HFFc6 (cell line): ENCODE measurements at places on chromosomes 2 and 18. TPM values are rescaled to one million over a fixed set of nuclear protein-coding genes. Genes with fewer than 3 reads are reported as not detected.

DNA sequence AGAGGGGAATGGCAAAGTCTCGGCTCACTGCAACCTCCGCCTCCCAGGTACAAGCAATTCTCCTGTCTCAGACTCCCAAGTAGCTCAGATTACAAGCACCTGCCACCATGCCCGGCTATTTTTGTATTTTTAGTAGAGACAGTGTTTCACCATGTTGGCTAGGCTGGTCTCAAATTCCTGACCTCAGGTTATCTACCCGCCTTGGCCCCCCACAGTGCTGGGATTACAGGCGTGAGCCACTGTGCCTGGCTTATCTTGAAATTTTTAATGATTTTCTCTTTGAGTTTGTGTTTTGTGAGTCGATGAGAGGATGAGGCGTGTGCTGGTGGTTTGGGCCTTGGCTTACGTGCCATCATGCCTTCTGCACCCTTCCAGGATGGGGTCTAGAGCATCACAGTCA lies 101.3 kb upstream of the ST3GAL5 start:
- peaks cover 19% of the 10 kb centered on the region for H3K4me1 ChIP-seq
- H3K36me3 ChIP-seq, result no peaks in the 10 kb centered on the region
- DNase-seq, result no peak
- peaks cover 2% of the 10 kb centered on the region; the same call in 1 of the 2 replicates for H3K27me3 ChIP-seq
- H3K4me3 ChIP-seq, result no peak overlapping the region

DNA sequence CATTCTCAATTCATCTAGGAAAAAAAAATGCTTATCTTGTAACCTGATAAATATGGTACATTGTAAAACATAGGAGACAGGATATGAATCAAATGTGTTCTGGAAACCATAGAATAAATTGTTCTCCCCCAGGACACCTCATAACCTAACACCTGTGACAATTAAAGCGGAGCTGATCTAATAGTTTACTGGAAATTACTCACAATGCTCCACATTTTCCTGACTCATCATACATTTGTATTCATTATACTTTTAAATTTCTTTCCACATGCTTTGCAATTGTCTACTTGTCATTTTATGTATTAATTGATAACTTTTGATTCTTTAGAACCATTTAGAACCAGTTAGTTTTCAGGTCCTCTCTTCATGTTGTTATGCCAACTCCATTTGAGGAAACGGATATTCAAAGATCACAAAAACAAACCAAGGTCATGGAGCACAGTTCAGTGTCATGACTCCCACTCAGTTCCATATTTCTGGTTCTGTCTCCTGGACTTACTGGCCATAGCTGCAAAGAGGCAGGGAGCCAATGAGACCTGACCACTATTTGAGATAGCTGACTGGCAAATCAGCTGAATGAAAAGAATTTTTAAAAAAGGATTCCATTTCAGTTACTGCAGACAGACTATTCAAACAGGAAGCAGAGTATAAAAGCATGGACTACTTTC lies 128.5 kb downstream of the CALCRL start:
- H3K4me3 ChIP-seq, result no peak overlapping the region
- no peaks in the 10 kb centered on the region for H3K36me3 ChIP-seq
- H3K4me1 ChIP-seq, result peaks cover 13% of the 10 kb centered on the region
- no peak overlapping the region for H3K27ac ChIP-seq

DNA sequence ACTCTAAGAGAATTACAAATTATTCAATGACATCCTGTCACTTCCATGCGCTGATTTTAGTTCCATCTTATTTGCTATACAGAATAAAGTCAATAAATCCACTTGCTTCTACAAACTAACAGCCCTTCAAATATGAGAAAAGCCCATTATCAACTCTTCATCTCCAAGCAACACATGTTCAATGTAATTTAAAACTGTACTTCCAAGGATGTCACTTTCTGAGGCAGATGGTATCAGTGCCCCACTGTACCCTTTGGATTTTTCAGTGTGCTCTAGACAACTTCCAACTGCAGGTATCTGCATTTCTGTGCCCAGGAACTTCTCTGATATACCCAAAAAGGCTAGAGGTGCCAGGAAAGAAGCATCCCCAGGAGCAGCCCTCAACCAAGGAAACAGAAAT lies 87.6 kb downstream of the SMAD2 start:
- H3K27ac ChIP-seq, result no peak overlapping the region
- H3K27me3 ChIP-seq, result no peaks in the 10 kb centered on the region
- H3K36me3 ChIP-seq, result peaks cover 18% of the 10 kb centered on the region

DNA sequence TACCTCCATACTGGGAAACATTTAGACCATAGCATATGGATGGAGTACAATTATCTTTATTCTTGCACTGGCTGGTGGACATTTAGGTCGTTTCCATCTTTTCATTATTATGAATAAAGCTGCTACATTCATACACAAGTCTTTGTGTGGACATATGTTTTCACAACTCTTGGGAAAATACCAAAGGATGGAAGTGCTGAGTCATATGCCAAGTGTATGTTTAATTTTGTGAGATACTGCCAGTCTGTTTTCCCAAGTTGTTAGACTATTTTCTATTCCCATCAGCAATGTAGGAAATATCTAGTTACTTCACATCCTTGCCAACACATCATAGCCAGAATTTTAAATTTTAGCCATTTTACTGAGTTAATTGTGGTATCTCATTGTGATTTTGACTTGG lies 91.5 kb downstream of the GALNT13 start:
- H3K4me3 ChIP-seq, result no peak overlapping the region
- no peaks in the 10 kb centered on the region for H3K27me3 ChIP-seq
- no peak overlapping the region for H3K27ac ChIP-seq
- no peaks in the 10 kb centered on the region for H3K4me1 ChIP-seq

GRCh38 chr2:197516393-197516761 lies 511 bp downstream of the MOB4 start:
- H3K36me3 ChIP-seq, result peaks cover 15% of the 10 kb centered on the region
- H3K4me3 ChIP-seq, result peak overlapping the region; percentile 100
- peaks cover 36% of the 10 kb centered on the region for H3K4me1 ChIP-seq
- H3K27ac ChIP-seq, result peak overlapping the region; percentile 92
- no peaks in the 10 kb centered on the region; the same call in 1 of the 2 replicates for H3K27me3 ChIP-seq

GRCh38 chr2:96909611-96910021 lies 39.7 kb upstream of the SEMA4C start:
- peaks cover 32% of the 10 kb centered on the region for H3K27me3 ChIP-seq
- H3K4me1 ChIP-seq, result no peaks in the 10 kb centered on the region
- H3K27ac ChIP-seq, result no peak overlapping the region
- no peak overlapping the region for H3K4me3 ChIP-seq
- H3K36me3 ChIP-seq, result 0 out of 2 replicates have a peak, but pooled peaks cover 5% of the 10 kb centered on the region

DNA sequence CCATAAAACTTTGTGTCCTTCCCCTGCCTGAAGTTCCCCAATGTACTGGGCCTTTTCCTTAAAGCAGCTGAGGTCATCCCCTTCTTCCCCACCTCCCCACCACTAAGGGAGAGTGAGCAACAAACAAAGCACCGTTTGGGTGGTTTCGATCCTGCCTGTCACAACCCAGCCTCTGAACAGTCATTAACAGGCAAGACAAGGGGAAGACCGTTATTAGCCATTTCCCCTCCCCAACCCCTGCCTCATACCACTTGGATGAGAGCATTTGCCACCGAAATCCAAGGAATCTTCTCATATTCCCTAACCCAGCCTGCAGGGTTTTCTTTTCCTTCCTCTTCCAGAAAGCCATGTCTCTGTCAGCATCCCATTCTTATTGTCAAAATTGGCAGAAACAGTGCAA lies 65.6 kb downstream of the STRADB start:
- peak overlapping the region; percentile 67 for H3K4me3 ChIP-seq
- peaks cover 29% of the 10 kb centered on the region for H3K36me3 ChIP-seq
- DNase-seq, result peak; percentile 43
- peaks cover 53% of the 10 kb centered on the region for H3K4me1 ChIP-seq
- 0 out of 2 replicates have a peak, but pooled peaks cover 2% of the 10 kb centered on the region for H3K27me3 ChIP-seq

DNA sequence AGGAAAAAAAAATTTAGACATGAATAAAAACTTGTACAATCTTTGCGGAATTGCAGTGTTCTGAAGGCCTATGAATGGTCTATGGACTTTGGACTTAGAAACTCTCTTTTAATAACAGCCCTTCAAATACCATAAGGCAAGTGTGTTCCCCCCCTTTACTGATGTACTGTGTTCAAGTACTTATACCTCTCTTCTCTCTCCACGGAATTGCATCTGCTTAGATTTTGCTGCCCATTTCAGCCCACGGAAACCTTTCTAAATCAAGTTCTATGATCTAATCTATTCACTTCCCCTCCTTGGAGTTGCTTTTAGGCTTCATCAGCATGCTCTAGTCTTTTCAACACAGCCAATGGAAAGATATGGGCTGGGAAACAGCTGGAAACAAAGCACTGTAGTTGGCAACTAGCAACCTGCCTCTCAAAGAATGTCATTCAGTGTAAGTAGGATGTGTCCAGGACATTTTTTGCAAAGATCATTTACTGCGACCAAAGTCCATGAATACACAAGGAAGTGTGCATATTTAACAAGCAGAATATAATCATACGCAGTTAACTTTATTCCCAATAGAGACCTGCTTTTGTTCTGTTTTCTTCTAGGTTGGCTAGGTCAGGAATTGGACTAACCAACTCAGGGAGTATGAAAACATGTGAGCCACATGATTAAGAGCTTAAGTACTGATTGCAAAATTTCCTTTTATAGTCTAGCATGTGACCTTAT lies 58.0 kb downstream of the SLC40A1 start:
- no peaks in the 10 kb centered on the region for H3K4me1 ChIP-seq
- peaks cover 16% of the 10 kb centered on the region for H3K27me3 ChIP-seq
- no peak overlapping the region for H3K4me3 ChIP-seq
- no peak overlapping the region for H3K27ac ChIP-seq
- no peaks in the 10 kb centered on the region for H3K36me3 ChIP-seq

GRCh38 chr2:146523196-146523595 lies 1321.6 kb upstream of the ACVR2A start:
- H3K27me3 ChIP-seq, result peaks cover 1% of the 10 kb centered on the region; the same call in 1 of the 2 replicates
- DNase-seq, result no peak
- H3K36me3 ChIP-seq, result no peaks in the 10 kb centered on the region
- no peak overlapping the region for H3K27ac ChIP-seq
- H3K4me1 ChIP-seq, result peaks cover 8% of the 10 kb centered on the region; the same call in 1 of the 2 replicates

DNA sequence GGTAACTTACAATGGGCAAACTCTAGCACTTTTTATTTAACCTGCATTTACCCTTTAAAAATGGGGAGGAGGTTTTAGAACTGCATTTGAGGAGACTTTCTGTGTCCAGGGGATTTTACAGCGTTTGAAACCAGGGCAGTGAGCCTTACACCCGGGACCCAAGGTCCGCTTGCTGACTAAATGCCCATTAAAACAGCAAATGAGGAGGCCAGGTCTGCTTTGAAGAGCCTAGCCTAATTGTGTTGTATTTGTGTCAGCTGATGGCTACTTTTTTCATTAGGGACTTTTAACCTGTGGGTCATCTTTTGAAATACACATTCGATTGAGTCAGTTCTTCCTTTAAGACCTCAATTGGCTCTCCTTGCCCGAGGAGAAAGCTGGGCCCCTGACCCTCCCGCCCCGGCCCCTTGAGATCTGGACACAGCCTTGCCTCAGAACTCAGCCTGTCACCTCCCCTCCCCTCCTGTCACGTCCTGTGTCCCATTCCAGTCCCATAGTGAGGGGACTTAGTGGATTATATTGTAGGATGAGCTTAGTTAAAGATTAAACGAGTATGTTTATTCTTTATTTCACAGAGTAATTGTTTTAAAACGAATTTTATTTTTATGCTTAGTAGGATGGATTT lies 69.0 kb downstream of the KLHL29 start:
- H3K4me1 ChIP-seq, result peaks cover 56% of the 10 kb centered on the region
- H3K4me3 ChIP-seq, result no peak overlapping the region
- no peaks in the 10 kb centered on the region; the same call in 1 of the 2 replicates for H3K27me3 ChIP-seq
- H3K36me3 ChIP-seq, result no peaks in the 10 kb centered on the region; the same call in 1 of the 2 replicates

DNA sequence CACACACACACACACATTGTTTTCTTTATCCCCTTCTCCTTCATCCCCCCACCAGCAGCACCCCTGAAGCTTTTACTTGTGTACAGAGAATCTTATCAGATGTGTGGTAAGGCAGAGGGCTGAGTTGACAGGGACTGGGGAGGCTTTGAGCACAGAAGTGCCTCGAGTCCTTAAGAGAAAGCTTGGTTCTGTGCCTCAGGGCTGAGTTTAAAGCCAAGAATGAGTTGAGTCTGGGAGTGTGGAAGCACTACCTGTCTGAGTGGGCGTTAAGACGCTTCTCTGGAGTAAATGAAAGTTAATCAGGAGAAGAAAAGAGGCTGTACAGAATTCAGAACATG lies 2.7 kb downstream of the ID2 start:
- H3K36me3 ChIP-seq, result peaks cover 20% of the 10 kb centered on the region
- DNase-seq, result no peak
- H3K27me3 ChIP-seq, result peaks cover 8% of the 10 kb centered on the region
- peak overlapping the region; percentile 82 for H3K27ac ChIP-seq
- peaks cover 27% of the 10 kb centered on the region for H3K4me1 ChIP-seq
- peak overlapping the region; percentile 99 for H3K4me3 ChIP-seq

DNA sequence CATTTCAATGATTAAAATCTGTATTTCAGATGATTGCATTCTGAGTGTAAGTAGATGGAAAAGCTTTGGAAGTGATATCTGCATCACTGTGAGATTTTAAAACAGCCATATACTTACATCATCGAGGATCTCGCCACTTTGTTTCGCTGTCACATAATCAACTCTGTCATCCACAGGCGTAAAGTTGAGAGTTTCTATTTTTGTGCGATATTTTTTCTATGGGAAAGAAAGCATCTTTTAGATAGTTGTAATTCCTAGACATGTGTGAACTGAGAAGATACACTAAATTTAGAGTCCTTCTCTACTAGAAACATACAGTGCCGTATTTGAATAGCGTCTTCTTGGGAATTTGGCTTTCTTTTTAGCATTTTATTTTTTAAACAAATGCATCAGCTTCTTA lies 158.8 kb downstream of the RIF1 start:
- H3K4me3 ChIP-seq, result no peak overlapping the region
- H3K36me3 ChIP-seq, result no peaks in the 10 kb centered on the region
- H3K4me1 ChIP-seq, result no peaks in the 10 kb centered on the region
- no peak overlapping the region for H3K27ac ChIP-seq

- no peak for DNase-seq
- no peak overlapping the region for H3K4me3 ChIP-seq
- no peak overlapping the region for H3K27ac ChIP-seq
- peaks cover 3% of the 10 kb centered on the region for H3K27me3 ChIP-seq
Observed at GRCh38 chr2:202717598-202718310, 83.0 kb downstream of the FAM117B start.

GRCh38 chr2:85017411-85018048 lies 46.6 kb downstream of the KCMF1 start:
- H3K4me3 ChIP-seq, result peak overlapping the region; percentile 43; the same call in 1 of the 2 replicates
- peaks cover 63% of the 10 kb centered on the region for H3K4me1 ChIP-seq
- H3K27ac ChIP-seq, result peak overlapping the region; percentile 79
- peaks cover 4% of the 10 kb centered on the region for H3K36me3 ChIP-seq
- peak; percentile 33 for DNase-seq
- peaks cover 2% of the 10 kb centered on the region; the same call in 1 of the 2 replicates for H3K27me3 ChIP-seq

The CAPN13 gene
- not detected in 3 replicates for total RNA-seq

The BOK gene
- total RNA-seq, result 26.9 to 39.4 TPM (median 38.8 TPM) in 3 replicates

The CCL20 gene
- total RNA-seq, result not detected in 3 replicates

The KYNU gene
- 0.34 TPM in 1 of 2 replicates, not detected in the other for total RNA-seq

The SAP130 gene
- total RNA-seq, result 19.1 to 22.1 TPM (median 20.3 TPM) in 3 replicates
